CD4-positive, alpha-beta memory T cell (primary cell): ENCODE measurements at places on chromosomes 3 and 15.

DNA sequence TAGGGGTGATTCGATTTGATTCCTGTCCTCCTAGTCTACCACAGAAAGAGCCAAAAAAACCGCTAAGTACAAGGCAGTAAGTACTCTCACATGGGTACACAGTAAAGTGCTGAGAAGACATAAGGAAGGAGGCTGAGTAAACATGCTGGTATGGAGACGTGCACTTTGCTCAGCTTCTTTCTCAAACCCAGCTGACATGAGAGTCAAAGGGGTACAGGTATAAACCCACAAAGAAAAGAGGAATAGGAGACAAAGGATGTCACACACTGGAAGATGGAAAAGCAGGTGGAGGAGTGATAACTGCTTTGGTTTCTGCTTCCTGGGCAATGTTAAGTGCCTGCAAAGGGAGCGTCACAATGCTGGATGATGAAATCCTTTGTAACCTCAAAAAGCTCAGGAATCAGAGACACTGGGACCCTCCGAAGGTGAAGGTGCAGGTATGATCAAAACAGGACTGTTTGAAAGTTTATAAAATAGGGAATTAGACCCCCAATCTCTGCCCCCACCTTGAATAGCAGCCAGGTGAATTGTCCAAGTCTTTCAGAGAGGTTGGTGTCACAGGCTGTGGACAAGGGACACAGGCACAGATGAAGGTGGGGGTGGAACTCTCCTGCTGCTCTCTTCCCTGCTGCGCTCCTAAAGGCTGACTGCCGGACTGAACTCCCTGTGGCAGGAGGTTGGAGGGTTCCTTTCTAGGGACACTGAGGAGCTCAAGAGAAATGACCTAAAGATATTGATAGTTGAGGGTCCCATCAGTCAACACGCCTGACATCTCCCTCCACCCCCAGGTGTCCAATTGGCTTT is 101.8 kb downstream of the RAB11A start:
- DNase-seq = no peak

- DNase-seq = no peak
Observed at GRCh38 chr15:52080031-52080430, 32.5 kb downstream of the BCL2L10 start.

DNA sequence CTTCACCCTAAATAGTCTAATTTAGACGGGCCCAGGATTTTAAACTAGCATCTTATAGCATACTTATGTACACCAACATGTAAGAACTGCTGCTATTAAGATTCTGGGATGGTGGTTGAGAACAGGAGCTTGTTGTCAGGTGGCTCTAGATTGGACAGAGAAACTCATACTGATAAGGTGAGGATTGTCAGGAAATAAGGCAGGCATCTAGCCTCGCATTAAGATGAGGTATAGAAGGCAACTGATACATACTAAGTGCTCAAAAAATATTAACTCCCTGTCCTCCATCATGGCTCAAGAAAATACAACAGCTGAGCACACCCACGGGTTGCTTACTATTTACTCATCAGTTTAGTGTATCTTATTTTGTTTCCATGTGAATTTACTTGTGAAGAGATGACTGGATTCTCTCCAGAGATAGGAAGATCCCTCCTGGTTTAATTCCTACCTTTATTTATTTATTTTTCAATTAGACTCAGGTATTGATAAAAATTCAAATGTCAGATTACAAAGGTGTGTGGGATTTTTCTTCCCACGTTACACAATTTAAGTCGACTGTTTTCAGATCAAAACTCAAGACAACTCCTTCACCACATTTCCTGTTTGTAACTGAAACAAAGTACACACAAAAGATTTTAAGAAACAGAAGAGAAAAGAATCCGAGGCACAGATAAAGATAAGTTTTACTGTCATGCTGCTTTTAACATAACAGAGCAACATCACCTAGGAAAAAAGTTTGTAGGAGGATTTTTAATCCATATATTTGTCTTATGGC is at the start of gene TRAT1:
Gene TRAT1 (plus strand): TSS at position 664 of the 775 bp plus-strand sequence. CDS start 142 bp downstream, outside the sequence.
- DNase-seq = peak; percentile 53

DNA sequence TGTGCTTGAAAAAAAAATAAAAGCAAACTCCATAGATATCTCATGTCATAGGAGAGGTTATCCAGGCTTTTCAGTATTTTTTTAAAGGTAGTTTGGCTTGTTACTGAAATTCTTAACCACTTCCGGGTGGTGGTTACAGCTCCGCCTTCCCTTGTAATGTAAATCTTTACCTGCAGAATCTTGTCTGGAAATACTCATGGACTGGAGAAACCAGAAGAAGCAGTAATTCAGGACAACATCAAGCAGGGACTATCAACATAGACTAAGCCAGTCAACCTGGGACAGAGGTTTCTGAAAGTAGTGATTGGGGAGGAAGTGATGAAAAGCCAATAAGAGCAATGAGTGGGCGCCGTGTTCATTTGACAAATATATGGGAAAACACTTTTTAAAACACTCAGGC is 78.9 kb upstream of the SKOR1 start:
- peak; percentile 22 for DNase-seq

DNA sequence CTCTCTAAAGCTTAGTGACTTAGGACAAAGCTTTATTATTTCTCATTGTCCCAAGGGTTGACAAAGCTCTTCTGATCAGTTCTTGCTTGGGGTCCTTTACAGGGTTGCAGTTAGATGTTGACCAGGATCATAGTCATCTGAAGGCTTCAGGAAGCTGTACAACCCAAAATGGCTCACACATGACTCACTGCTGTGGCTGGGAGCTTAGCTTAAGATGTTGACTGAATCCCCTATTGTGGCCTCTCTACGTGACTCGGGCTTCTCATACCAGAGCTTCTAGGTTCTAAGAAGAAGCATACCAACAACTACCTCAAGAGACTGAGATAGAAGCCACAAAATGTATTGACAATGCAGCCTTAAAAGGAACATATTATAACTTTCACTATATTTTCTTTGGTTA is 569.6 kb upstream of the ROBO2 start:
- no peak for DNase-seq

DNA sequence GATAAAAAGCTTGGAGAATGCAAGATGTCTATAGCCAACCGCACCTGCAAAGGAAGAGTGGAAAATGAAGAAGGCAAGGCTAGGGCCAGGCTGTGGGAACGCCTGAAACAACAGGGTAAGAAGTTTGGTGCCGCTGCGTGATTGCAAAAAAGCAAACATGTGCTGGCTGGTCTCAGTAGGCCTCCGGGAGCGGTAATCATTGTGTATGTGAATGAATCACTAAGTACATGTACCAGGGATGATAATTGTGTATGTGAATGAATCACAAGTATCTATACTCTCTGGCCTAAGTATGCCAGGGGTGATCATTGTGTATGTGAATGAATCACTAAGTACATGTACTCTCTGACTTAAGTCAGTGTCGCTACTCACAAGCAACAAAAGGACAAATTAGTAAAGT is 40.3 kb upstream of the PARL start:
- no peak for DNase-seq

DNA sequence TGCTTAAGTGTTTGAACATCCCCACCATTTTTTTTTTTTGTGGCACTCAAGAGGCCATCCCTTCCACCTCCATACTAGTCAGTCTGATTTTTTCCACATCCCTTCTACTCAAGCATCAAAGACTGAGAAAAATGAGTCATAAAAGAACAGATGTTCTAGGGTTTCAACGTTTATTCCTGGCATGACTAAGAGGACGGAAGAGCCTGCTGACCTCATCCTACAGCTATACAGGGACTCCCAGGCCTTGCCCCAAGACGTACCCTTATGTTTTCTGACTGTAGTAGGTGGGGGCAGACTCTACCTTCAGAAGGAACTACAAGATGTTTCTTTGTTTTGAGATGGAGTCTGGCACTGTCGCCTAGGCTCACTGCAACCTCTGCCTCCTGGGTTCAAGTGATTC is 3.3 kb upstream of the ITPKA start:
- no peak for DNase-seq

DNA sequence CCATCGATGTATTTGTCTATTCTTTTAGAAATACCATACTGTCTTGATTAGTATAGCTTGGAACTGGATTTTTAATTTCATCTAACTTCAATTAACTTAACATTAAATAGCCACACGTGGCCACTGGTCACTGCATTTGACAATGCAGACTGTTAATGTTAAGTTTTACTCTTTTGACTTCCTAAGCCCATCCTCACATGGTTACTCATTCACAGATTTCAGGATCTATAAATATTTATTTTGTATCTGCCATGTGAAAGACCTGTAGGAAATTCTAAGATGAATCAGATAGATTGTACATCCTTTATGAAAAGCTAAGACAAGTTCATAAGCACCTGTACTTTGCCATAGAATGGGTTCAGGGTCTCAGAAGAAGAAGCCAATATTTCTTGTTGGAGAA is 8.3 kb upstream of the RORA start:
- DNase-seq = no peak

DNA sequence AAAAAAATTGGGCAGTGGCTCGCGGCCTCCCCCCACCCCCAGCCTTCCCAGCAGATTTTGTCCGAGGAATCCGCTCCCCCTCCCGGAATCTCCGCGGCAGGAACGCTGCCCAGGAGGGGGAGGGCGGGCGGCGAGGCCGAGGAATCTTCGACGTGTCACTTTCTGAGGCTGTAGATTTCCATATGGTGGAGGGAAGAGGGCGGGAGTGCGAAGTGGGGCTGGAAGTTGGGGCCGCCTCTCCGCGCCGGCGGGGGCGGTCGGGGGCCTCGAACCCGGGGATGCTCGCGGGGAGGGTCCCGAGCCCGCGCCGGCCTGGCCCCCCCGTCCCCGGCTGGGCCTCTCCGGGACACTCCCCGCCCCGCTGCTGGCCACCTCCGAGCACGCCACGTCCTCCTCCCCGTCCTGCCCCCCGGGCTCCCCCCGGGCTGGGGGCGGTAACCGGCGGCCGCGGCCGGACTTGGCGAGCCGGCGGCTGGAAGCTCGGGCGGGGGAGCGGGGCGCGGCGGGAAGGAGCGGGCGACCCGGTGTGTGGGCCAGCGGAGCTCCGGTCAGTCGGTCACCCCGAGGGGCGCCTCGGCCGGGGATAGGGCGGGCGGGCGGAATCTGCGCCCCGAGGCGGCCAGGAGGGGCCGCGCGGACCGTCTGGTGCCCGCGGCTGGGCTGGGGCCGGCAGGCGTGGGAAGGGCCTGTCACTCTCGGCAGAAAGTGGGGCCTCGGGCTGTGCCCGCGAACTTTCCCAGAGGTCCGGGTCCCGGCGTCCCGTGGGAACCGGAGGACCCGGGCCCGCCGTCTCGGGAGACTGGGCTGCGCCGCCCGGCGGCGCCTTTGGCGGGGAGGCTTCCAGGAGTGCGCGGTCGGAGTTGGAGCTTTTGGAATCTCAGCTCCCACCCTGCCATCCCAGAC is 951 bp downstream of the FNDC3B start:
- DNase-seq = peak; percentile 21

- no peak for DNase-seq
Observed at GRCh38 chr15:96625256-96625655, 294.8 kb downstream of the NR2F2 start.

- DNase-seq = no peak
Observed at GRCh38 chr15:36926427-36926825, 173.9 kb downstream of the MEIS2 start.

- DNase-seq = no peak
Observed at GRCh38 chr3:95424279-95424678, 1361.4 kb downstream of the NSUN3 start.

GRCh38 chr15:75712668-75713337 is at the start of gene CSPG4:
TSS of gene CSPG4 (minus strand) at chr15:75712848. CDS start at chr15:75712755, 93 bp downstream.
- no peak for DNase-seq

- no peak for DNase-seq
Observed at GRCh38 chr3:8825153-8825825, 55.9 kb upstream of the OXTR start.

GRCh38 chr15:69232144-69232543 is 66.6 kb upstream of the PAQR5 start:
- DNase-seq = no peak

DNA sequence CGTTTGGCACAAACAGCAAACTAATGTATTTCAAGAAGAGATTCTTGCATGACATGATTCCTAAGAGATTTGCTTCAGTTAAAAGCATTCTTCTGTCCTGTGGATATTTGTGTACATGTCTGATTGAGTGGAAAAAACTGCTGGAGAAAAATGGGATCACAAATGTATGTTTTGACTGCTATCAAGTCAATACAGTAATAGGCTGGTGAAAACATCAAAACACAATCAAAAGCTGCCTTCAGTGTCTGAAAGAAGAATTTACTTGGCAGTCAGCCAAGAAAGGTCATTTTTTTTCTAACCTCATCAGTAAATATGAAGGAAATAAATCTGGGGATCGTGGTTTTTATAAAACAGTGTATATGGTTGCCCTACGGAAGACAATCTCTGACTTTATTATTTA is 1214.8 kb downstream of the NSUN3 start:
- no peak for DNase-seq

DNA sequence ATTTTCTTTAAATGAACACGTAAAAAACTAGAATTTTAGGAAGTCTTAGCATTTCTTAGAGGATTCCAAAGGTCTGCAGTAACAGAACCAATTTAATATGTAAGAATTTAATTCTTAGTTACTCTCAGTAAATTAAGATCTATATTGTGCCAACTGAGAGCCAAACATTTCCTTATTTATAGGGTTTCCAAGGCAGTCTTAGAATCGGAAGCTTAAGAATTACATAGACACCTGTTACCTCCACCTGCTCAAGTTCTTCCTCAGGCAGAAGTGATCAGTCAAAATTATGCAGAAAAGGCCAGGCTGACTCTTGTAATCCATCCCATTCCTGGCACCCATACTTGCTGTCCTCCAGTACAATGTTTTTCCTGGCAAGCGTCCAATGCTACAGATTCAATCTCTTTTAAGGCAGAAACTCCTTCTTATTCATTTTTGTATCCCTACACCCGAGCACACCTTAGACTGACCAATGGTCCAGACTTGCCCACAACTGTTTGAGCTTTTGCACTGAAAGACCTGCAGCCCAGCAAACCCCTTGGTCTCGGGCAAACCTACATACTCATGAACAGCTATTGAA is 64.3 kb downstream of the NCEH1 start:
- DNase-seq = no peak

DNA sequence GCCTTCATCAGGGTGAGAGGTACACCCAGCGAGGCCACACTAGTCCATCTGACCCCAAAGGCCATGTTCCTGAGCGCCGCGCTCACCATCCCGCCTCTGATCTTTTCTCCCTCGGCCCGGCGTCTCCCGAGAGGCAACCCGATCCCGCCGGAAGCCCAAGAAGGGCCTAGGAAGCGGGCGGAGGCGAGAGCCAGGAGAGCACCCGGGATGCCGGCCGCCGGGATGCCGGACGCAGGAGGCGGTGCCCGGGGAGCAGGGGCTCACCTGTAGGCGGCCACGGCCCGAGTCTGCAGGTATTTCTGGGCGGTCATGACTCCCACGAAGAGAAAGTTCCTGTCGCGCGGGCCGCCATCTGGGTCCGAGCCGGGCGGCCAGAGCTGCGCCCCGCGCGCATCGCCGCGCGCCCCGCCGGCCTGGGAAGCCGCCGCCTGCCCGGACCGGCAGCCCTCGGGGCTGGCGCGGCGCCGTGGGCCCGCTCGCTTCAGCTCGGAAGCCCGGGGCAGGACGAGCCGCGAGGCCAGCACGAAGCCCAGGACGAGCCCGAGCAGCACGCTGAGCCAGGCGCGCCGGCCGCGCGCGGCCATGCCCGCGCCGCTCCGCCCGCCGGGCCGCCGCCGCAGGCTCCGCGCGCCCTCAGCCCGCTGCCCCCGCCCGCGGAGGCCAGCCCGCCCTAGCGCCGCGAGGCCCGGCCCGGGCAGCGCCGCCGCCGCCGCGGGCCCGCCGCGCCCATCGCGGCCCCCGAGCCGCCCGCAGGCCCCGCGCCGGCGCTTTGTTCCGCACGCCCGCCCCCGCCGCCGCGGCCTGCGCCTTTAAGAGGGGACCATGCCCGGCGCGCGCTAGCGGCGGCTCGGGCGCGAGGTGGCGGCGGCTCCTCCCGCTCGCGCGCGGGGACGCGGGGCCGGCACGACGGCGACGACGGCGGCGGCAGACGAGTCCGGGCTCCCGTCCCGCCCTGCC is 697 bp downstream of the CHSY1 start:
- DNase-seq = peak; percentile 19
